HFFc6 (cell line): ENCODE measurements at places on chromosomes 7 and 10.
A peak's percentile ranks its signal among the peaks of the same experiment; 100 is the strongest.

DNA sequence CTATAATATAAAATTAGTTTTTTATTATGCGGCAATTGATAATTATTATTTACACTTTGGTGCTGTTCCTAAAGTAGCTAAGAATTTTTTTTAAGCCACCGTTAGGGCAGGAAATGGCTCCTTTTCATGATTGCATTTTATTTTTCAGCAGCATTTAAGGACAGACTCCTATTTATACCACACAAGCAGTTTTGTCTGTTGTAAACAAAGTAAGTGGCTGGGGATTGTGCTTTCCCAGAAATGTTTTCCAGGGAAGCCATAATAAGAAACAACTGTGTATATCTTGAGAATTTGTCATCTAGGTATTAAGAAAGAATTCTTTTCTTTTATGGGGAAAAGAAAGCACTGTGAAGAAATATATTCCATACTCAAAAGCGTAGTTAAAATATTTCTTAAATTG is 232.0 kb downstream of the VTI1A start:
- no peak for DNase-seq

DNA sequence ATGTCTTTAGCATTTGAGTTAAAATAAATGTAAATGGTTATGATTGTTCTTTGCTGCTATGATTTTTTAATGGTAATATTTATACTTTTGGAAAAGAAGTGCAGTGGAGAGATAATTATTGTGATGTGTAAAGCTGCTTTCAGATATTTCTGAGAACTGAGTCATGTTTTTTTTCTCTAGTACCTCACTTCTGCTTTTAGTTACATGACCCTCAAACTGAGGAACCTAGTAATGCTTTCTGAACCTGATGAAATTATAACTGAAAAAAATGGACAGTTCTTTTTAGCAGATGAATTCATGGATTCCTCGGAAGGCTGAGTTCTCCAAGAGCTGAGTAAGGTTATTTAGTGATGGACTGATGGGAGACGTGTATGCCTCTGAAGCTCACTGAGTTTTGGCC is 167.8 kb downstream of the CDCA7L start:
- no peak for DNase-seq

DNA sequence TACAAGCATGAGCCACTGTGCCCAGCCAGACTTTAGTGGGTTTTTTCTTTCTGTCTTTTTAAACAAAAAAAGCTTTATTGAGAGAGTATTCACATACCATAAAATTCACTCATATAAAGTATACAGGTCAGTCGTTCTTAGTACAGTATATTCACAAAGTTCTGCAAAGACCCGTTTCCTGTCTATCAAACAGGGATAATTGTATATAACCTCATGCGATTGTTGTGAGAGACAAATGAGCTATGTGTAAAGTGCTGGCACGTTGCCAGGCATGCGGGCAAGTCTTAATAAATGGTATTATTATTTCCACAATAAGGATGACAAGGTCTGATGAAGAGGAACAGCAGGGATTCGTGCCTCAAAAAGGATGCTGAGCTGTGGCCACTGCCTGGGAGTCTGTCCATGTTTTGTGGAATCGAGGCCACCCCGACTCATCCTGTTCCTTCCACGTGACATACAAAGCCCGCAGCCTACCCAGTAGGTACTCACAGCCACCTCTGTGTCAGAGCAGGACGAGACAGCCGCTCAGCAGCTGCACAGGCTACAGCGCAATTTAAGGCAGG is 51.6 kb downstream of the SMKR1 start:
- DNase-seq: peak; percentile 62

DNA sequence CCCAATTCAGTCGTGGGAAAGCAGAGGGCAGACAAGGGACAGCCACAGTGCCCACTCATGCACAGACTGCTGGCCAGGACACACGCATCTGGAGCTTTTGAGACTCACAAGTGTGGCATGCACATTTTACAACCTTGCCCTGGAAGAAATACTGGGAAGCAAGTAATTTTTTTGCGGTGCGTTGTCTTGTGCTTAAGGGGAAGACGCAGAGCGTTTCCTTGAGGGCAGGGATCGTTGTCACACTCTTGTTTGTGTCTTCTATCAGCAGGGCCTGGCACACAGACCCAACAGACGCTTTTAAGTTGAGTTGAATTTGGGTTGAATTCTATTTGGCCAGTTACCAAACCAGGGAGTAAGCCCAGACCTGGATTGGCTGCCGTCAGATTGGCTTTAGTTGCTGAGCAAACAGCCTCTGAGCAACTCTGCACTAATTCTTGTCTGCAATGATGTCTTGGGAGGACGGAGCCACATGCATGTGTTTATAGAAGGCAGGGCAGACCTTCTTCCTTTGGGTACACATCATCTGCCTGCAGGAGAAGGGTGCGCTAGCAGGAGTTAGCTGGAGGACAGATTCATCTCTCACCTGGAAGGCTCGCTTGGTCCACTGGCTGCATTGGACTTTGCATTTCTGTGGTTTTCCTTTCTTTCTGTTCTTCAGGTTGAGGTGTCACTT is 38.4 kb downstream of the IL2RA start:
- DNase-seq: peak; percentile 82

DNA sequence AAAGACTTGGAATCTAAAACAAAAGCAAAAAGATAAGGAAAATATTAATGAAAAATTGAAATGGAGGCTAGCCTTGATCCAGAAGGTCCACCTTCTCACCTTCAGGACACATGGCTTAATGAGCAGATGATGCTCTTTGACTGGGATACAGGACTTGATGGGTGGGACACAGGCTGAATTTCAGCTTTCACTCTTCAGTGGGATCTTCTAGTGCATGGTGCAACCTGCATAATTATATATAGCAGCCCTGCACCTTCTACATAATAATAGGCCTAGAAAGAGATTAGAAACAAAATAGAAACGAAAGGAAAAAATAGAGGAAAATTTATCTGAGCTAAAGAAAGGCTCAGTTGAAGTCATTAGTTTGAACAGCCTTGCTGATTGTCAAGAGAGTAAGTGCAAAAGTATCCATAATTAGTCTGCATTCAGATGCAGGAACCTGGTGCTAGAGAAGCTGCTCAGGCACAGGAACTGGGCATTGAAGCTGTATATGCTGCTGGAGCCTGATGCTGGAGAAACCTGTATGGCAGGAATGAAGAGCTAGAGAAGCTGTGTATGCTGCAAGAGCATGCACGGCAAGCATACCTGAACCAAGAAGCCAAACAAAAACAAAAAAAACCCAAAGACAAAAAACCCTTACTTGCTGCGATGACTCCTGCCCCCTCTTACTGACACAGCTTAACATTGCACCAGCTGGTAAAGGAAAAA is 19.4 kb downstream of the MKLN1 start:
- no peak for DNase-seq

DNA sequence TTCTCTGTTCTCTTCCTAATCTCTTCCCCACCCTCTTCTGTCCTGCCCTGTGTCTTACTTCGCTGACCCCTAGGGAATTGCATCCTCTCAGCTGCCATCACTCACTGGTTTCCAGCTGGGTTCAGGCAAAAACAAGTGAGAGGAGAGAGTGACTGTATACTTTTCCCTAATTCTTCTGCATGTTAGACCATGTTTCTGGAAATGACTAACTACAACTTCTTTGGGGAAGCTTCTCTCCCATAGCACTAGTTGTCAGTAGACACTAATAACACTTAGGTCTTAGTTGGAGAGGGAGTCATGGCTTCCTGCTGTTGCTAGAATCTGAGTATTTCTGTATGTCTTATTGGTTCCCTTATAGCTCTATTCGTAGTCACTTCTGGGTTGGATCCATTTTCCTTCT is 299.0 kb upstream of the FZD1 start:
- no peak for DNase-seq

DNA sequence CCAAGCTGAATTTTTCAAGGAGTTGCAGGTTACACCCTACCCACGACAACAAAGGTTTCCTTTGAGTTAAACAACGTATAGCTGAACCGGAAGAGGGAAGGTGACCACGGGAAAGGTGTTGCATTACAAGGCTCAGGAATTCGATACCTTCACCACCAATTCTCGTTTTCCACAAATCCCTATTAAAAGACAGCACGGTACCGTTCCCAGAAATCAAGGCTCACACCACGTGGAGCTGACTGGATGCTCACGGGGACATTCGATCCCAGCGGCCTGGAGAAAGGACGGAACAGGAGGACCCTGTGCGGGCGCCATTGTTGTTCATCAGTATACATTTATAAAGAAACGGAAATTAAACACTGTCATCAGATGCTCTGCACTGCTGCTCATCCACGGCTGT is 56.4 kb downstream of the CTBP2 start:
- DNase-seq: no peak

GRCh38 chr7:28112883-28113540 is 67.6 kb downstream of the JAZF1 start:
- no peak for DNase-seq

DNA sequence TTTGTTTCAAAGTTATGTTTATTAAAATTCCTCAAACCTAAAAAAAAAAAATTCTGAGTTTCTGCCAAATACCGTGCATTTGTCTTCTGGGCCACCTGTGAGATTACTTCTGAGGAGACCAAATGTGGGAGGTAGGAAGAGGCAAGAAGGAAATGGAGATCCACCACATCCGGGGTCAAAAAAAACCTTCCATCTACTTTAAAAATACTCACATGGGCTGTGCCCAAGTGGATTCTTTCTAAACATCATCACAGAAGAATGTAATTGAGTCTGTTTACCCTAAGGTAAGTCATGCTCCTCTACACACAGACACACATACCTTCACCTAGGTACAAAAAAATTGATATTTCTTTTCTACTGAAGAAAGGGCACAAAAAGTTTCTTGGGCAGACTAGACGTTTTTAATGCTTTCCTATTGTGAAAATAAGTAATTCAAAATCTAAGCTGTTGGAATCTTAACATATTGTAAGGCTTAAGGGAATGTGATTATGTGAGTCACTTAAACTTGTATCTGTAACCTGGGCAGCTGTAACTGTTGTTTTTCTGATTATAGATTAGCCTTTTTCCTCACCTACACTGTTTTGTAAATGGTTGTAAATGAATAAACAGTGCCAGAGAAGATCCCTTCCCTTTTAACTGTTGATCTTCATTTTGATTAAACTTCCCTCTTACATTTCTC is 19.1 kb upstream of the SPOCK2 start:
- no peak for DNase-seq

GRCh38 chr7:151717918-151718317 is 159.0 kb downstream of the PRKAG2 start:
- DNase-seq: no peak

GRCh38 chr7:12701433-12701832 is 14.0 kb downstream of the ARL4A start:
- DNase-seq: no peak

GRCh38 chr10:92691591-92692079 is 1.9 kb downstream of the HHEX start:
- DNase-seq: no peak

DNA sequence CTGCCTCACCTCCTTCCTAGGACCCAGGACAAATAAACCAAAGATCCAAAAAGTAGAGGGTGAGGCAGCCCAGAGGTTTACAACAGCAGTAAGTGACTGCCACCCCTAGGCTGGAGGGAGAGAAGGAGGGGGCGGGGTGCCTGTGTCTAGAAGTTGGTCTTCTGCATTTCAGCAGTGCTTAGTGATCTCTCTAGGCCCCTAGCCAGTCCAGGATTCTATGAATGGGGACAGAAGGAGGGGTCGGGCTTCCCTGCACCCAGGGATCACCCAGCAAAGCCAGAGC is 62.8 kb upstream of the KDM7A start:
- DNase-seq: no peak

DNA sequence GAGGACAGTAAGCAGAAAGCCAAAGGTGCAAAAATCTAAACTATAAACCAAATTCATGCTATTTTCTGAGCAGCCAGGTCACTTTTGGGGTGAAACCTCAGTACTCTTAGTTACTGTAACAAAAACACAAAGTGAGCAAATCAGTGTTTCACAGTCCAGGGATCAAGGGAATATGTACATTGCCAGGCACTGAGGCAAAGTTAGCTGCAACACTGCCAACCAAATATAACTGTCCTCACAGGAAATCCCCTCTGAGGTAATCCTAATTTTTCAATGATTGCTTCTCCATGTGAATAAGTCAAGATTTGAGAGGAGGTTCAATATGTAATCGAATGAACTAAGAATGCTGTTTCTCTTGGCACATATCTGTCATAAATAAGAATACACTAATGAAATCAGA is 229.7 kb downstream of the TSPAN12 start:
- DNase-seq: no peak

DNA sequence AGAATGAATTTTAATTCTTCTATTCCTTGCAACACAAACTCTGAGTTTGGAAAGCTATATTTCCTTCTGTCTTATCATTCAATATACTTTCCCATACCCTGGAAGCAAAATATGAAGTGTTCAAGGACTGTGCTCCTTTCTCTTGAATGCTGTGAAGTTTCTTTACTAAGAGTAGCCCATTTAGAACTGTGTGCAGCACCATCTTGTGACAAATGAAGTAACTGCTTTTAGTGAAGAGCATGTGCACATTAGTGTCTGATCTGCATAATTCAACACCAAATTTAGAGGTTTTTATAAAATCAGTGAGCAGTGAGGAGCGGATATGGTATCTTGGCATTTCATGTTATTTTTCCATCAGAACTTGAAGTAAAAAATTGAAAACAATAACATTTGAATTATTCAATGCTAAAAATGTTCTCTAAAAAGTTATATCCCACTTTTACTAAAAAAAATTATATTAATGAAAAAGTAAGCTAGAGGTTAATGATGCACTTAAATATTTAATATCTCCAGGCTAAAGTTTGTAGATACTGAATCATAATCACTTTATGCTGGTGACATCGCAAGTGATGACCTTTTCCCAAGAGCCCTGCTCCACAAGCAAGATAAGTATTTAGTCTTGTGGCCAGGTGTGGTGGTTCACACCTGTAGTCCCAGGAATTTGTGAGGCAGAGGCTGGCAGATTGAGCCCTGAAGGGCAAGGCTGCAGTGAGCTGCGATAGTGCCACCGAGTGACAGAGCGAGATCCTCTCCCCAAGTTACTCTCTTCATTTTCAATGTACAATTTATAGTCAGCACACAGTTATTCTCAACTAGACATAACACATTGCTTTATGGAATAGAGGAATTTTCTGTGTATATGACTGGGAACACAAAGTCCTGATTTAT is 108.8 kb upstream of the PCLO start:
- peak; percentile 5 for DNase-seq

GRCh38 chr7:31744294-31744874 is 57.4 kb downstream of the PPP1R17 start:
- peak; percentile 53 for DNase-seq

DNA sequence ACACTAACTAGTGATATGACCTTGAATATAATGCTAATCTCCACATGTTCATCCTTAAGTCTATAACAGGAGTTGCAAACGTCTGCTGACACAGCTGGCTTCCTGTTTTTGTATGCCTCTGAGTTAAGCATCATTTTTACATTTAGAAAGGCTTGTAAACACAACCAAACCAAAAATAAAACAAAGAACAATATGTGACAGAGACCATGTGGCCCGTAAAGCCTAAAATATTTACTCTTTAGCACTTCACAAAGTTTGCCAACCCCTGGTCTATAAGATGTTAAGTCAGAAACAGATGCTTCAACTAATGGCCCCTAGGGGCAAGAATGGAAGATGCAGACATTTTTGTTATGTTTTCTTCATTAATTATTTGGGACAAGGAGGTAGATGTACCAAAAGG is 109.3 kb downstream of the CPEB3 start:
- no peak for DNase-seq

GRCh38 chr7:70390251-70390650 is 741.7 kb upstream of the GALNT17 start:
- DNase-seq: no peak
